ENCODE measurements at places on chromosomes 3 and 15.

GRCh38 chr15:100877551-100877950 is 2.1 kb upstream of the ALDH1A3 start:
- no peak for DNase-seq

GRCh38 chr3:154168998-154169795 is 48.0 kb downstream of the ARHGEF26 start:
- DNase-seq, result no peak

DNA sequence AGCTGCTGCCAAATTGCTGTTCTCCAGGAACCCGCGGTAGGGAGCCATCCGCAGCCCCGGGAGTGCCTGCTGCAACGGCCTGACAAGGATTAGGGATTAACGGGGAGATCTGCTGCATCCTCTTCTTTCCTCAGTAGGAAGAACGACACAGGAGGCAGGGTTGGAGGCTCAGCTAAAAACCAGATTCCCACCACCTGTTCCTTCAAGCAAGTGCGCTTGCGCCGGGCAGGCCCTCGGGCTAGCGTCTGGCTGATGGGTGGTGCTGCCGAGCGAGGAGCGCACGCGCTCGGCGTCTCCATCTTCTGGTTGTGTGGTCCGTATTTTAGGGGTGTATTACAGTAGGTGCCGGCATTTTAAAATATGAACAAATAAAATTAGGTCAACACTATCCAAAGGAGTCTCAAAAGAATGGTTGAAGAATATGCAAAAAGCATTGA is 25.4 kb upstream of the SLC25A26 start:
- peak; percentile 53 for DNase-seq

DNA sequence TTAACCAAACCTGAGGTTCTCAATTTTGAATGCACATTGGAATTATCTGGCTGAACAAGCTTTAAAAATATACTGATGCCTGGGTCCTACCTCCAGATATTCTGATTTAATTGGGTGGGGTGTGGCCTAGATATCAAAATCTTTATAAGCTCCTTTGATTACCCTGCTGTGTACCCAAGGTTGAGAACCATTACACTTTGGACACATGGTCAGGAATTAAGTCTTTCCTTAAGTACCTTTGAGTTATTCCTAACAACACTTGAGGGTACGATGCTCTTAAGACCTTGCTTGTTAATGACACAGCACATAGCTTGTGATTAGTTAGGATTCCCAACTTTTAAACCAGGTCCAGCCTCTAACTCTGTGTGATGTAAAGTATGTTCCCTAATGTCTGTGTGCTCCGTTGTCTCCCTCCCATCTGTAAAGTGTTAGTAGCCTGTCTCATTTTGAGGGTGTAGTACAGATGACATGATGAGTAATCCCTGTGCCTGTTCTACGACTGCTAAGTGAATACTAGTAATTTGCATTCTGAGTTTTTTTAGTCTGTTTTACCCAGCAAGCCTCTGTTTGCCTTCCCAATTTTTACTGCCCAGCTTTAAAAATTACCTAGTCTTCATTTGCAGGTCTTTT is 154.9 kb downstream of the KLHL25 start:
- peak; percentile 87 for DNase-seq

GRCh38 chr3:72391659-72392058 is 456.6 kb downstream of the SHQ1 start:
- no peak for DNase-seq

- DNase-seq, result peak; percentile 36
Measured at GRCh38 chr3:125367403-125368230, 7.5 kb downstream of the ZNF148 start.
